Tibial nerve (tissue), 4 donors: ENCODE measurements at places on chromosomes 13 and 19.
A peak's percentile ranks its signal among the peaks of the same experiment; 100 is the strongest.

GRCh38 chr13:48678316-48678715, 24.6 kb downstream of the CYSLTR2 start:
- DNase-seq: no peak

DNA sequence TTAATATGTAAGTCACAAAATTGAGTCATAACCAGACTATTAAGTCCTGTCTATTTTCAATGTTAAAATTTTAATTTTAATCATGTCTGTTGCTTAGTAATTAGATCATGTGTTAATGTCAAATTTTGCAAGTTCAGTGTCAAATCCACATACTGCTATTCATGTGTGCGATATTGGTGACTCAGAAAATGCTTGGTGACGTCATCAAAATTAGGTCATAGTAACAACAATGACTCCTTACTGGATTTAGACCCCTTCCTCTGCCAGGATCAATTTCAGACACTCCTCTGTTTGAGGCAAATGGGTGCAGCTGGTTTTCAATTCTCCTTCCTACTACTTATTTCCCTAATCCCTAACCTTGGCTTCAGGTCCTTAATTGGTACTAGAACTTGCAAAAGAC, 1394.3 kb upstream of the SLC10A2 start:
- no peak for DNase-seq

DNA sequence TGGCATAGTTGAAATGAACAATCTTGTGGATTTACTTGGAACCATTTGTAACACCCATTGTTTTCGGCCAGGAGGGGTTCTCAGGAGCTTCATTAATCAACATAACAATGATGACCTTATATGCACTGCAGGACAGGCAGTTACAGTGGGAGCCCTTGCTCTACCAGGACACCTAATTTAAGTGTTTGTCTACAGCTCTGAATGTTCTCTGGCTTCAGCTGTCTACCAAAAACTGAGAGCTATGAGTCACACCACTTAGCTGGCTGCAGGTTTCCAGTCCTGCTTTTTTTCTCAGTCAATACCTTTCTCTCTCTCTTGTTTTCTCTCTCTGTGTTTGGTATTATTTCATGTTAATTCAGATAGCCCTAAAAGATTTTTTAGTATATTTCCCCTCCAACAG, 105.4 kb upstream of the MBNL2 start:
- DNase-seq: no peak

DNA sequence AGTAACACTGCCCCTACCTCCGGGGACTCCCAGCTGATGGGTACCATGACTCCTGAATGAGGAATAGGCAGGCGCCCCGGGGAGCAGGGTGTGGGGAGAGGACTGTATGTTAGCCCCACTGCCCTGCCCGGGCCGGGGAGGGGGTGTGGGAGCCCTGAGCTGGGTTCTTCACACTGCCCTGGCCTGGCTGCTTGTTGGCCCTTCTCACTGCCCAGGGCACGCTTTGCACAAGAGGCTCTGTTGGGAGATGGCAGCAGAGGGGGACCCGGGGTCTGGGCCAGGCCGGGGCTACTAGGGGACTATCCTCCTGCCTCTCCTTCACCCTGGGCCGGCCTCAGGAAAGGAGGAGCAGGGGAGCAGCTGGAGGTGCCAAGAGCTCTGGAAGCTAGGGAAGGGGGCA, 19.3 kb upstream of the KCTD15 start:
- no peak for DNase-seq

GRCh38 chr19:17863520-17864182, 3.9 kb downstream of the RPL18A start:
- DNase-seq: no peak

GRCh38 chr13:29740961-29741360, 109.5 kb downstream of the UBL3 start:
- DNase-seq: no peak

GRCh38 chr13:62046512-62046911, 630.9 kb upstream of the PCDH20 start:
- DNase-seq: no peak

DNA sequence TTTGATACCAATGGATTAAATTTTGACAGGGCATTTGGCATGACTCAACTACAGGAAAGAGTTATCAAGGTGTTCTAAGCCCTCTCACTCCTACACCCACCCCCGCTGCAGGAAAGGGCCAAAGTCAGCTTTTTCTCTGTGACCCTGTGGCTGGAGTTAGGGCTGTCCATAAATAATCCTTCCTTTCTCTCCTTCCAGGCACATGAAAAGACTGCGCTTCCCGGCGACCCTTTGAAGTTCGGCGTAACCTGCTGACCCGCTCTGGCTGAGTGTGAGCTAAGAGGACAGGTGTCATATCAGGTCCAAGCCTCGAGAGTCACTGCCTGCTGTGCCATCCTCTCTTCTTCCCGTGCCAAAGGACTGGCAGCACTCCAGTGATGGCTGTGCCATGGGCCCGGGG, 25.6 kb downstream of the ZNF114 start:
- DNase-seq: no peak

DNA sequence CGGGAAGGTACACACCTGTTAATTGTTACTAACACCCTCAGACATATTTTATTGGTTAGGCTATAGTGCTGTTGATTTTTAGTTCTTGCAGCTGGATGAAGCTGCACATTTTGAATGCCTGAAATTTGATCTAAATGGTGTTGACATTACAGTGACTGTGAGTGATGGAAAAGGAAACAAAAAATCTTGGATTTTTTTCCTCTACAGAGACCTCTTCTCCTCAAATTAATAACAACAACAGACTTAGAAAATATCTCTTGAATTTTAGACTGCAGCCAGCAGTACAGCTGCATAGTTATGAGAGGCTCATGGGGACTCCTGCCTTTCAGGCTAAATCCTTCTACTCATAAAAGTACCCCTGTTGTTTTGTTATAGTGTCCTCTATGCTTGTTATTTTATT, 500.5 kb upstream of the SPRY2 start:
- no peak for DNase-seq

GRCh38 chr19:48896191-48896720, 2.3 kb downstream of the TULP2 start:
- peak; percentile 49 for DNase-seq

GRCh38 chr13:90709319-90709718, 638.2 kb upstream of the MIR17HG start:
- DNase-seq: no peak

DNA sequence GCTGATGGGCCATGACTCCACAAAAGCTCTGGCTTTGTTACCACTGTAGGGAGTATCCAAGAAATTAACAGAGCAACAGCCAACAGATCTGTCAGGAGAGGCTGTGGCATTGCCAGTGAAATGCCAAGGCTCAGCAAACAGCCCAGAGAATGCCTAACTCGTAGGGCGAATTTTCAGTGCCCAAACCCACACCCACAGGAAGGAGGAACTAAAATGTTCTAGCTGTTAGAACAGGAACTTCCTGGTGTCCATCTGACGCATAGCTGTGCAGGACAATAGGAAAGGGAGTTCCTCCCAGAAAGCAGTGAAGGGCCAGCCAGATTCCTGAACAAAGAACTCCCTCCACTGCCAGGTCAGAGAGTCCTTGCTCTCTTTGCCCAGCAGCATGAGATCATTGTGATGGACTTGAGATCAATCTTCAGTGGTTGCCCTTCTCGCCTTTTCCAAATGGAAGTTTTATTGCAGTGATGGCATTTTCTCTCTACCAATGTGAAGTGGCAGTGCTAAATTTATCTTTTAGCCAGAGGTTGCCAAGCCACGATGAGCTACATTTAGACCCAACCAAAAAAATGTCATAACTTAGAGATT, 224.2 kb upstream of the STARD13 start:
- DNase-seq: no peak

DNA sequence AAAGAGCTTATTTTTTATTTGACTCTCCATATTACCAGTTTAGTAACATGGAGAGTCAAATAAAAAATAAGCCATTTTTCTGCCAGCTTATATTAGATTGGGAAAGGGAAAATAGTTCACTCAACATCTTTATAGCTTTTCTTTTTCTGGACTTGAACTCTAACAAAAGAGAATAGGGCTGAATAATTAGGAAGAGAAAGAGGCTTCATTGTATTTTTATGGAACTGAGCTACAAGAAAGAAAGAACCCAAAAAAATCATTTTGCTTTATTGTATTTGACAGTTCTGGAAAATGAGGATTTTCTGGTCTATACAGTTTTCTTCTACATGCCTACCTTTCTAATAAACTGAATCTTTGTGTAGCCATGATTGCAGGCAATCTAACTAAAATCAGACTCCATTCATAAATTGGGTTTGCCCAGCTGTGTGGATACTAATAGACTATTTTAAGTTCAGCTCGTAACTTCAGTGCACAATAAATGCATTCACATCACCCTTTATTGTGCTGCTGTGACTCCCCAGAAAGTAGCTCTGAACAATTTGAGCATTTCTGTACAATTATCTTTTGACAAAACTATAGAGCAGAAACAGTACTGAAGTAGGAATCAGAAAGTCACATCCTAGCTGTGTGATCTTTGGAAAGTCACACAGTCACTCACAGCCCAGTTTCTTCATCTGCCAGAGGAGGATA, 115.3 kb downstream of the STOML3 start:
- DNase-seq: no peak

GRCh38 chr19:40717880-40718773, 1.2 kb downstream of the ITPKC start:
- DNase-seq: peak; percentile 38

DNA sequence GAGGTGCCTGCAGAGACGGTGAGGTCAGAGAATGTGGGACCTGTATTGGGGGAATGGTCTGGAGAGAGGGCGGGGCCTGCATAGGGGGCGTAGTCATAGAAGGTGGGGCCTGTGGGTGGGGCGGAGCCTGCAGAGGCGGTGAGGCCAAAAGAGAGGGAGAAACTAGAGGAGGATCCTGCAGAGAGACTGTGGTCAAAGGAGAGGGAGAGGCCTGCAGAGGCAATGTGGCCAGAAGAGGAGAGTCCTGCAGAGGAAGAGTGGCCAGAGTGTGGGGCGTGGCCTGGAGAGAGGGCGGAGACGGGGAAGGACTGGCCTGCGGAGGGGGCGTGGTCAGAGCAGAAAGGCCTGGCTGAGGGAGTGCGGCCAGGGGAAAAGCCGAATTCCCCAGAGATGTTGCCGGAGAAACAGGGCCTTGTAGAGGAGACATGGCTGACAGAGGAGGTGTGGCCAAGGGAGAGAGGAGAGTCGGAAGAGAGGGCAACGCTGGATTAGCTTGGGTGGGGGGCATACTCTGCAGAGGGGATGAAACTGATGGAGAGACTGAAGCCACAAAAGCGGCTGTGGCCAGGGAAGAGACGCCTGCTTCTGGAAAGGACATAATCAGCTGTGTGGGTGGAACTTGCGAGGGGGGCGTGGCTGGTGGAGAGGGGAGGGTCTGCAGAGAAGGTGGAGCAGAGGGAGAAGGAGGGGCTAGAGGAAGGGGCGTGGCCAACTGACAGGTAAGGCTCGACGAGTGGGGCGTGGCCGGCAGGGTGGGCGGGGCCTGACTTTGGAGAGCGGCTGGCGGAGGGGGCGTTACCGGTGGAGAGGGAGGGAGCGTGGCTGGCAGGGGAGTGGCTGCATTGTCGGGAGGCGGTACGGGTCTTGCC, 2.5 kb downstream of the PRR36 start:
- peak; percentile 72 for DNase-seq

GRCh38 chr13:24605923-24606372, 74.3 kb upstream of the ATP12A start:
- DNase-seq: no peak

DNA sequence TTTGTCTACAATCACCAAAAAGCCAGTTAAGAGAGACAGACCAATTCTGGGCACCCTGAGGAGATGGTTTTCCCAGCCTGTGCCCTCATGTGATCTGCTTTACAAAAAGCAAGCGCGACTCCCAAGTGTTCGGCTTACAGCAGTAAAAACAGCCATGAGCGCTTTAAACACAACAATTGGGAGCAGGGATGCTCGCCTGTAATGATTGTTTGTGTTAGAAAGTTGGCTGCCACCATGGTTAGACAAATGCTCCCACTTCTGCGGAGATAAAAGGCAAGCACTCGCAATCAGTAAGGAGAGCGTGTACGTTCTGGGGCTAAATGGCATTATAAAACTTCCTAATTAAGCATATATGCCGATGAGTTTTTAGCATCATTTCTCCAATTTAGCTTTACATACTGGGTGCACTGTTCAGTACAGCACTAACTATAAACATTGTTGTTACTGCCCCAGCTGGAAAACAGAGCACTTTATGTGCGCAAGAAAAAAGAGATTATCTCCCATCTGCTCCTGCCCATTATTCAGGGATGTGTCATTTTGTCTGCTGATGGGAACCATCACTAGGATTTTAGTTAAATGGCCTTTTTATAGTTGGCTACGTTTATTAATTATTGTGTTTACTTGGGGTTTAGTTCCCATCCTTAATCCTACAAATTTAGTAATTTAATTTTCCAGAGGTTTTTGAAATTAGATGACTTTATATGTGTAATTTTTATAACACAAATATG, 309.3 kb upstream of the MAB21L1 start:
- DNase-seq: no peak

GRCh38 chr19:2385053-2385721, 25.1 kb downstream of the TMPRSS9 start:
- no peak for DNase-seq

GRCh38 chr19:34976611-34977010, 12.6 kb upstream of the ZNF792 start:
- DNase-seq: no peak

- no peak for DNase-seq
These were observed 5.9 kb upstream of the TRAPPC2B start for GRCh38 chr19:57357406-57357805.

DNA sequence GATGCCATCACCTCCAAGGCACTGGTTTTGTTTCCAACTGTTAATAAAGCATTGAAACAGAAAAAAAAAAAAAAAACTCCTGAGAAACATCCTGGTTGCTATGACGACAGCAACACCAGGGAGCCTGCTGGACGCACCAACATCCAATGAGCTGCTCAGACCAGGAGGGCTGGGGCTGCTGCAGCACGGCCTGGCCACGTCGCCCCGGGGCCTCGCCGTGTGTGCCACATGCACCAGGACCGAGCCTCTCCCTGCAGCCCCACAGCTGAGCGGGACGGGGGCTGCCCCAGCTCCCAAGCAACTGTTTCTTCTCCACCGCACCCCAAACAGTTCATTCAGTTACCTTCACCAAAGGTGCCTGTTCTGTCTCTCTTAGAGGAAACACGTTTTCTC, 54.5 kb downstream of the RASA3 start:
- peak; percentile 9 for DNase-seq

GRCh38 chr19:31641591-31641990, 292.4 kb upstream of the TSHZ3 start:
- DNase-seq: no peak

DNA sequence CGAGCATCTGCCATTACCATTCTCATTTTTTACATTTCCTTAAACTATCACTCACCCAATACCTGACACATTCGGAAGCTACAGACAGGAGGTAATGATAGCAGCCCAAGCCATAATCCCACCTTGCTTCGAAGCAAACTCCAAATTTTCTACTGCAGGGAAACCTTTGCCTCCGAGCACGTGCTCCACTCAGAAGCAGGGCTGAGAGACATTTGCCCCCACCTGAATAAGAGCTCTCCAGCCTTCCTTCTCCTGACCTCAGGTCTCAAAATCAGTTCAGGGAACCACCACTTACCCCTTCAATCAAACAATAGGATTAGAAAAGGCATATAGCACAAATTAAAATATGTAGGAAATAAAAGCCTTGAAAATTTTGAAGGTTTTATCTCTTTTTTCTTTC, 2.3 kb upstream of the DACH1 start:
- no peak for DNase-seq
